Dermis blood vessel endothelial cell (primary cell): ENCODE measurements at places on chromosomes 16 and 17. TPM values are rescaled to one million over a fixed set of nuclear protein-coding genes. Genes with fewer than 3 reads are reported as not detected.

KRT32 gene
- not detected in 2 replicates for total RNA-seq

ADAMTS18 gene
- total RNA-seq: 64.5 and 89.3 TPM in 2 replicates

- no peak for DNase-seq
These were observed 534.9 kb upstream of the HSBP1 start for GRCh38 chr16:83272843-83273242.

FBF1 gene
- 6.2 and 11.6 TPM in 2 replicates for total RNA-seq

GRCh38 chr17:68204736-68205135 lies 43.1 kb upstream of the AMZ2 start:
- no peak for DNase-seq

SEZ6L2 gene
- total RNA-seq: 0.68 and 2.2 TPM in 2 replicates

DNA sequence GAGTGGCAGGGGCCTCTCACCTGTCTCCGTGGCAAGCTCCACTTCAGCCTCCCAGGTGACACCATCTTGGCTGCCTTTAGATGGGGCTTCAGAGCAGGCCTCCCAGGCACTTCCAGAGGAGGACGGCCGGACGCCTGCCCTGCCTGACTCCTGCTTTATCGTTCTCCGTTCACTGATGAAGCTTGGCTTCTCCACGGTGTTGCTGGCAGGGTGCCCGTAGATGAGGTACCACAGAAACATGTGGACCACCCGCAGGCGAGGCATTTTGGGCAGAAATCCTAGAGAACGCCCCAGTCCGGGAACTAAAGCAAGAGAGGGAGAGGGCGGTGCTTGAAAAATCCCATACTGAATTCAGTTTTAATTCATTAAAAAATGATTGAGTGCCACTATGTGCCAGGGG lies 54.5 kb downstream of the GTF3C1 start:
- DNase-seq: no peak

ABCA8 gene
- under 0.01 and 0.19 TPM in 2 replicates for total RNA-seq

DNA sequence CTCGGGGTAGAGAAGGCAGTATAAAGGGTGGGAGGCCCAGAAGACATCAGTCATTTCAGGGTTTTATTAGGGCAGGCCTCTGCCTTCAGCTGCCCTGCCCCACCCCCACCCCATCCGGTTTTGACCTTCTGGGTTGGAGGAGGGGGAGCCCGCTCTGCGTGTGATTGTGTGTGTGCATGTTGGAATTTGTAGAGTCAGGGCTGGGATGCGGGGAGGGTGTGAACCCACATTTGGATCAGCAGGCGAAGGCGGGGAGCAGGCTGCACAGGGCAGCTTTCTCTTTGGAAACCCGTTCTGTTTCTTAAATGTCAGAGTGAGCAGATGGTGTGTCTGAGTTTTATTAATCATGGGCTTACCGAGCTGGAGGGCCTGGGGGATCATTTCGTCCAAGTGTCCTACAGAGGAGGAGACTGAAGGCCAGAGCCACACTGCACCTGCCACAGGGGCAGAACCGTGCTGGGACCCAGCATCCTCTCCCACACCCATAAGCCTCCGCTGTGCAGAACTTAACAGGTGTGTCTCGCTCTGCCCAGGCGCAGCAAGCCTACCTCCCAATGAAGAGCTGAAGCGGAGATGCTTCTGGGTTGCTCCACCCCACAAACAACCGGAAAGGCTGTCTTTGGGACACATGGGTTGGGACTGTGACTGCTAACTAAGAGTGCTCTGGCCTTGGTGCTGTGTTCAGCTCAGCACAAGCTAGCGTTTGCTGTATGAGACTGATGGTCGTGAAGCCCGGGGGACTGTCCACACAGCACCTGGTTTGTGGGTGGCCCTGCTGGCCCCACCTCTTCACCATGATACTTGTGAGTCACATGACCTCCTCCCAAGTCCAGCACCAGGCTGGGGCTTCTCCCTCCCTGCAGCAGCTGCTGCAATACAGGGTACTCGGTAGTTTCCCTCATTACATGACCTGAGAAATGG lies 70.9 kb upstream of the GSE1 start:
- no peak for DNase-seq

GRCh38 chr17:74430706-74431567 lies 951 bp upstream of the GPRC5C start:
- DNase-seq: no peak

XAF1 gene
- total RNA-seq: 9.8 and 13.3 TPM in 2 replicates
